Activated T-cell treated with anti-CD3 and anti-CD28 coated beads, Interleukin-2, amount 50 U/mL, for 4 hours (primary cell): ENCODE measurements at places on chromosomes 2 and 18. TPM values are rescaled to one million over a fixed set of nuclear protein-coding genes. Genes with fewer than 3 reads are reported as not detected.

The VWA3B gene
- total RNA-seq, result not detected

The SERPINB10 gene
- not detected for total RNA-seq

The OXER1 gene
- not detected for total RNA-seq

The SERPINB5 gene
- not detected for total RNA-seq

The IL36A gene
- not detected for total RNA-seq

The LOXL3 gene
- total RNA-seq, result 0.99 TPM

The SCN2A gene
- 0.05 TPM for total RNA-seq

The OSBPL6 gene
- total RNA-seq, result 0.53 TPM

The GALNT13 gene
- total RNA-seq, result not detected

The NEURL3 gene
- total RNA-seq, result not detected

The MOGAT1 gene
- not detected for total RNA-seq

The SGPP2 gene
- total RNA-seq, result 7.4 TPM

The LBH gene
- total RNA-seq, result 102 TPM

The ZNF513 gene
- 8.4 TPM for total RNA-seq

The DLGAP1 gene
- total RNA-seq, result not detected

- DNase-seq, result no peak
These were observed 42.7 kb upstream of the ATP9B start for GRCh38 chr18:79026491-79026890.

GRCh38 chr18:11147962-11148679 is 1.2 kb downstream of the PIEZO2 start:
- DNase-seq, result no peak

DNA sequence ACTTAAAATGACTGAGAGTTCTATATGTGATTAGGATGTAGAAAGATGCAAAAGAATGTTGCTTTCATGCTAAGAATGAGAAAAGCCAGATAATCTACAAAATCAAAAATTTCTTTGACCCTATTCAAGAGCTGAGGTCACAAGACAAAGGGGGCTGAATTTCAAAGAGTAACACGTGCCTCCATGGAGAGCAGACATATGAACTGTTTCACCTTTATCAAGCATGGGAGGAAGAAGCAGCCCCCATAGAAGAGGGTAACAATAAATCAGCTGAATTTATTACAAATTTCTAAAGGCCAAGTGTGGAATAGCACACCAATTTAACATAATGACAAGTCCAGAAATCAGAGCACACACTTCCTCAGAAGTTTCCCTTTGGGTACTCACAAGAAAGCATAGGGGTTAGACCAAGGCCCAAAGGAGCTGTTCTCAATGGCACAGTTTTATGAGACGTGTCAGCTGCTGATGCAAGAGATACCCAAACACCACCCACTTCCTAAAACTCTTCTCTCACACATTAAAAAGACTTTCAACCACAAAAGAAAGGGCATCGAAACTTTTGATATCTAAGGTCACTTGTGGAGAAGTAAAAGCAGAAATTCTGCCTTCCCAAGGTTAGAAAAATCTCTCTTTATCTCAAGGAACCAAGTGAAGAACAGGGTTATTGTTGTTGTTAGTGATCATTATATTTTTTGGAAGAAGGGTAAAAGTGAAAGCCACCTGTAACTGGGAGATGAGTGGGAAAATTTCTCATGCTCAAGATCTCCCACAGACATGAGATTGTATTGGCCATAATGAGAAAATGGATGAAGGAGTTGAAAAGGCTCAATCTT is 950.1 kb downstream of the TRIB2 start:
- no peak for DNase-seq

GRCh38 chr2:238383743-238384380 is 42.9 kb upstream of the ASB1 start:
- DNase-seq, result no peak

DNA sequence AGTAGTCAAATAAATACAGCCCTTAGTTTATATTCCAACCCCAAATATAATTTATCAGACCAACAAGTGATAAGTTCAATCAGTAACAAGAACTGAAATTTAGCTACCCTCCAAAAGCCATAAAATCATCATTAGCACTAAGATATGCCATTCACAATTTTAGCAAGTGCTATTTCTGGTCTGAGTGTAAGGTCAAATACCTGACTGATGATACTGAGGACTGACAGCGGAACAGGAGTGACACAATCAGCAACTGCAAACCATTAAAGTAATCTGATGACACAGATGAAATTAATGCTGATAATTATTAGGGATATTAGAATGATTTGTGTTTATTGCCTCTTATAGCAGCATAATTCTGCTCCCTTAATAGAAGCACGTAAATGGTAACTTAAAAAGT is 152.7 kb upstream of the SPHKAP start:
- DNase-seq, result no peak

DNA sequence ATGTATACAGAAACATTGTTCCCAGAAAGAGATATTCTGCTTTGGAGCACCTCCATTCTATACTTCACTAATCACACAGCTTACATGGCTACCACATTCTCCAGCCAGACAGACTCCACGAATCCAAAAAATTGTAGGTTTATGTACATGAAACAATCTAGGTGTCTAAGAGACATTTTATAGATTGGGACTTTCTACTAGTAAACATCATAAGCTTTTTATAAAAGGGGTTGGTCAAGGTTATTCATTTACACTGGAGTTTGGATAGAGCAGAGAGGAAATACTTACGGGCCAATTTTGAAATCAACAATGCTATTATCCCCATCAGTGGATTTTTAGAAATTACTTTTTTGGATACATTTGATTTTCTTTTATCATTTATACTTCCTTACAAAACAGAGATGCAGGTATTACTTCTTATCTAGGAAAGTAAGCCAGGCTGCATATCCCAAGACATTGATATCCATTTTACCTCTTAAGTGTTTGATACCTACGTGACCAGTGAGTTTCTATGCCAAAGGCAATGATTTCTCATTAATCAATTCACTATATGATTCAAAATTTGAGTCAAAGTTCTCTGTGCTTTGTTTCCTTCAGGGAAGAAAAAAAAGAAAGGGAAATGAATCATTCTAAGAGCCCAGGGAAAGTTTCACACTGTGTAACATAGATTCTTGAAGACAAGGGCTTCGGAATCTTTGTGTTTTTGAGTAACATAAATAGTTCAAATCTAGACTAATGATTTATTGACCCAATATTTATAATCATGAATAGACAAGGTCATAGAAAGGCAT is 140.5 kb downstream of the PTH2R start:
- DNase-seq, result no peak

- no peak for DNase-seq
These were observed 77.0 kb upstream of the PID1 start for GRCh38 chr2:229348128-229348527.

DNA sequence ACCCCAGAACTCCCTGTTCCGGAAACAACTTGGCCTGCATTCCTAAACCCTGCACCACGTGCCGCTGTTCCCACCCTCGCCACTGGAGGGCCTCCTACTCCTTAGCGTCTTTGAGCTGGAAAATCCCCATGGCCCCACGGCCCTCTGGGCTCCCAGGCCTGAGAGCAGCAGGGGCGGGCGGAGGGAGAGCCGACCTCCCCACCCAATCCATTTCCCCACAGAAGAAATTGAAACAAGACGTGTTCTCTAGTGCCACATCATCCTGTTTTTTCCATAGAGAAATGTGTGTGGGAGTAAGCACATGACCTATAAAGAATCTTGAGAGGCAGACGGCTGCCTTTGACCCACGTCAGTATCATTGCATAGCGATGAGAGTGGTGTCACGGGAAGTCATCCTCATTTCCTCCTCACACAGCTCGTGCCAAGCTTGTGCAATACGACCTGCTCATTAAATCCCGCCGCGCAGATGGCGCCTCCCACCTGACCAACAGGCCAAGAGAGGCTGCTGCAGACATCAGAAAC is 79.2 kb downstream of the LAMA1 start:
- no peak for DNase-seq

GRCh38 chr2:43343573-43344304 is 117.3 kb upstream of the ZFP36L2 start:
- no peak for DNase-seq

GRCh38 chr2:238305965-238306671 is 14.2 kb upstream of the TRAF3IP1 start:
- no peak for DNase-seq

DNA sequence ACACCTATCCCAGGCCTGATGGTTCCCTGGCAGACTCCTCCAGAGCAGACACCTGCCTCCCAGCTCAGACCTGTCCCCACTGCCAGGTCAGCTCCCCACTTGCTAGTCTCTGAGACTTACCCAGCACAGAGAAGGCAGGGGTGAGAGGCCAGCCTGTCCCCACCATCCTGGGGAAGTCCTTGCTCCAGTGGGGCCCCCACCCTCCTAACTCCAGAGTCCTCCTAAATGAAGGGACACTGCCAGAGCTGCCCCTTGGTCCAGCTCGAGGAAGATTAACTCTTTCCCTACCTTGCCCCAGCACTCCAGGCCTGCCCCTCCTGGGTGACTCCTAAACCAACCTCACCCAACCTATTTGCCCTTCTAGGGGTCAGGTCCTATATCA is 30.4 kb upstream of the TNS1 start:
- DNase-seq, result no peak

DNA sequence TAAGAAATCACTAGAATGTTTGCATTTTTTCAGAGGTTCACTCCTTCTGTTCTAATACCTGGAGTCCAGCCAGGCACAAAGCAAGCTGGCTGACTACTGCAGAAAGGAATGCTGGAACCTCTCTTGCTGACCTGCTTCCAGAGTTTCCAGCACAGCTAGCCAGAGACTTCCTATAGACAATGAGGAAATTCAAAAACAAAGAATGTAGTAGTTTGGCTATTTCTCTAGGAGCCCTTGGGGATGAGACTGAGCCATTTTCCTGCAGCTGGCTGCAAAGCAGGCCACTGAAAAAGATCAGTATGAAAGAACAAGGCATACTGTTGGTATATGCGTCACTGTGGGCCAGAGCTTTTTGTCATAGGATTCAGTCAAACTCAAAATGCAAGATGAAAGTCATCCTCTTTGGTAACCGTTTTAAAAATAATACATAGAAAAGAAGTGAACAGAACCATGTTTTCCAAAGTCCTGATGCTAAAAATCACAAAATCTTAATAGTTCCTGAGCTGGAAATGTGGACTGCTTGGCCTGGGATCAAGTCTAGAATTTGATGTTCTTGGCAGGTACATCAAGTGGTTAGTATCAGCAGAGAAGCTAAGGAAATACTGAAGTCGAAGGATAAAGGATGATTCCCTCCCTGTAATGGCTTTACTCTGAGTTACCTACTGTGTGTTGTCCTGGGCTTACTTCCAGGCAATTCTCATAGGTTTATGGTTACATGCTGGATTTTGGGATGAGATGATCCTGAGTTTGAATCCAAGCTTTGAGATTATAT is 9.0 kb upstream of the DSEL start:
- no peak for DNase-seq

DNA sequence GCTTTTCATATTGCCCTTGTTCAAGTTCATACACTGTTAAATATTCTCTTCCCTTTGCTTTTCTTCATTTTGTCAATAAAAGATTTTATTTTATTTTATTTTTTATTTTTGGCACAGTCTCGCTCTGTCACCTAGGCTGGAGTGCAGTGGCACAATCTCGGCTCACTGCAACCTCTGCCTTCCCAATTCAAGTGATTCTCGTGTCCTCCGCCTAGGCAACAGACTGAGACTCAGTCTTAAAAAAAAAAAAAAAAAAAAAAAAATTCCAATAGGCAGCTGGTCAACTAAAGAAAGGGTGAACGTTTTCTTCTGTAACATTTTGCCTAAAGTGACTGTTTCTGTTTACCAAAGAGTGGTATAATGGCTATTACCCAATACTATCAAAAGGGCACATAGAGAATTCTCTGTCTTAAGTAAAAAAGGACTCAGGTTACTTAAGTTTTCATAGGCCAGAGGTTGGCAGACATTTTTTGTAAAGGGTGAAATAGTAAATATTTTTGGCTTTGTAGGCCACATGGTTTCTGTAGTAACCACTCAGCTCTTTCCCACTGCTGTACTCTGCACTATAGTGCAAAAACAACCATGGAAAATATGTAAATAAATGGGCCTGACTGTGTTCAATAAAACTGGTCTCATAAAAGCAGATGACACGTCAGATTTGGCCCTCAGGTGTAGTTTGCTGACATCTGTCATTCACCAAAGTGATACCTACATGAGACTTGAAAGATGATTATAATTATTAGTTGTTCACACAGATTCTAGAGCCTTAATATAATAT is 113.4 kb downstream of the MIB1 start:
- no peak for DNase-seq

DNA sequence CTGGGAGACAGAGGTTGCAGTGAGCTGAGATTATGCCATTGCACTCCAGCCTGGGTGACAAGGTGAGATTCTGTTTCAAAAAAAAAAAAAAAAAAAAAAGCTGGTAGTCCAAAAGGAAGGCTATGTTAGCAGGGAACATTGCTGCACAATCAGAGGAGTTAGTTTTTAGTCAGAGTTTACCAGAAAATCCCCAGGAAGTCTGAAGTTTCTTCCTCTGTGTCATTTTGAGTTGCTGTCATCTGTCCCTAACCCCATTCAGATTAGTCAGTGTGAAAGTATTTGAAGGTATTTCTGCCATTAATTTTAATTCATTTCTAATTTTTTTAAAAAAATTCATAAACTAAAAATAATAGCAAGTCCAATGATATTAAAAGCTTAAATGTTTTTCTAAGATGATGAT is 33.5 kb upstream of the CERS6 start:
- DNase-seq, result no peak

DNA sequence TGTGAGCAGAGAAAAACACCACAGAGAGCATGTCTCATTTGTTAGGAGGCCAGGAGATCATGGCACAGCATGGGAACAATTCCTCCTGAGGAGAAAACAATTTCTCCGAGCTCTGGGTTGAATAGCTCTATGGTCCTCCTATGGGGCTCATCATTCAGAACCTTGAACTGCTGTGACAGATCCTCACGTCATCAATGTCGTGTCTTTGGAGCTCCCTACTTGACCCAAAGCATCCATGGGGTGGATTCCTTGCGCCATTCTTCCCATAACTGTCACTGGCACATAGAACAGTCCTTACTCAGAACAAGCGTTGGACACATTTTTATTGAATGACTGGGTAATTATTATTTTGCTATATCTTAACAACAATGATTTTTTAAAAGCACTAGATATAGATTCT is 15.8 kb upstream of the TCF4 start:
- no peak for DNase-seq

- DNase-seq, result peak; percentile 62
These were observed at the start of gene NAB1 for GRCh38 chr2:190649035-190649797. TSS of gene NAB1 (plus strand) at chr2:190649083. CDS start at chr2:190659177, 10,094 bp downstream.

DNA sequence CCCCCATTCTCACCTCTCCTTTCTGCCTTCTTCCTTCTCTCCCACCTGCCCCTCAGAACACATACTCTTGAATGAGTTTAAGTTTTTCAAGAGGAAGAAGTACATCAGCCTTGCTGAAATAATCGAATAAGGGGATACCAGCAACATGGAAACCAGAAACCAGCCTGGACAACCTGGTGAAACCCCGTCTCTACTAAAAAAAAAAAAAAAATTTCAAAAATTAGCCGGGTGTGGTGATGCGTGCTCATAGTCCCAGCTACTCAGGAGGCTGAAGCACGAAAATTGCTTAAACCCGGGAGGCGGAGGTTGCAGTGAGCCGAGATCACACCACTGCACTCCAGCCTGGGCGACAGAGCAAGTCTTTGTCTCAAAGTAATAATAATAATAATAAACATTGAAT is 75.0 kb upstream of the SLC1A4 start:
- DNase-seq, result no peak

- DNase-seq, result no peak
These were observed 95.1 kb downstream of the BAZ2B start for GRCh38 chr2:159521272-159521671.

GRCh38 chr2:232653441-232653840 is 20.0 kb downstream of the EFHD1 start:
- no peak for DNase-seq
